ENCODE measurements at places on chromosomes 16 and 17.
A peak's percentile ranks its signal among the peaks of the same experiment; 100 is the strongest.

DNA sequence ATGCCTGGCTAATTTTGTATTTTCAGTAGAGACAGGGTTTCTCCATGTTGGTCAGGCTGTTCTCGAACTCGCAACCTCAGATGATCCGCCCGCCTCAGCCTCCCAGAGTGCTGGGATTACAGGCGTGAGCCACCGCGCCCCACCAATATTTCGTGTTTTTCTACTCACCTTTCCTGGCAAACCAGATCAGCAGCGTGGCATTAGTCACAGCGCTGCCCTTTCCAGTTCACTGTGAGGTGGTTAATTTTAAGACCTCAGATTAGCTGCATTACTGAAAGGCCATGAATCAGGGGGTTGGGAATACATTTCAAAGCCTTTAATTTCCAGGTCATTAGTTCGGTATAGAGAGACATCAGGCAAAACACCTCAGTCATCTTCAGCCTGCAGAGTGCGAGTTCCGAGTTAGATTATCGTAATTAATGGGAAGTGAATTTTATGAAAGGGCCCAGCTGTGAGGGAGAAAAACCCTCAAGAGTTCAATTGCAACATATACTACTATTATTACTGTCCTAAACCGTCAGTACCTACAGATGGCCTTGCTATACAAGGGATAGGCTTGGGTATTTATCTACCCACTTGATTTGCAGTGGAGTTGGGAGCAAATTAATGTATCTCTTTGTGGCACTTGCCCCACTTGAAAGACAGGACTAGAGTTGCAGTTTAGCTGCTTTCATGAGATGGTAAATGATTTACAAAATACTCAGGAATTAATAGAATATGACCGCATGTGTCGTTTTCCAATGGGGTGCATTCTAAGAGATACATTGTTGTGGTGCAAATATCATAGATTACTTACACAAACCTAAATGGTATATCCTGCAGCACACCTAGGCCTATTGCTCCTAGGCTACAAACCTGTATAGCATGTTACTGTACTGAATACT lies 2.1 kb upstream of the USP32 start:
- no peak for DNase-seq

DNA sequence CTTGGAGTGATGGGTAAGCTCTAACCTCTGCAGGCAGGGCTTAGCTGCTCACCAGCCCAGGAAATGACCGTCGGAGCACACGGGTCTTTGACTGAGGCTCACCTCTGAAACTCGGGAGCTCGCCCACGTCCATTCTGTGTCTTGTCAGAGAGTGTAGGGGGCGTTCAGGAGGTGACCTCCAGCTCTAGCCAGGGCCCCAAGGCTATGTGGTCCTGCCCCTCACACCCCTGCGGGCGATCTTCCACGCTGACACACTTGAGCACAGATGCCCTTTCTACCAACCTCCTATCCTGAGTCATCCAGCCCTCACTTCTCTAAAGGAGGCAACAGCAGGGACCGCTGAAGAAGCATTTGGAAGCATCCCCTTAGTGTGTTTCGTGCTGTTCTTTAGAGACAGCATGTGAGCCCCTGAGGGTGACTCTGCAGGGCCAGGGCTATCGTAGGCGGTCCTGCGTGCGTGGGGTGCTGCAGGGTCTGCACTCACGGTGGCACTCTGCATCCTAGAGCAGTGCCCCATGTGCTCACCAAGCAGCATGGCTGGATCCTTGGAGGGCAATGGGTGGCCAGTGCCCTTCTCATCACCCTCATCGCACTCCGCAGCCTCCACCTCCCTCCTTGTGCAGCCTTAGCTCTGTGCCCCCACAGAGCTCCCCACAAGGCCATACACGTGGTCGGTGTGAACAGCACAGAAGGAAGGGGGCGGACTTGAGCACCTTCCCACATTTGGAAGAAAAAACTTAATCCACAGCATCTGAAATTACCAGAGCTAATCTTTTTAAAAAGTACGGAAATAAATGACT lies 33.8 kb downstream of the SLC47A1 start:
- DNase-seq, result peak; percentile 66

- no peak for DNase-seq
Observed at GRCh38 chr16:30870904-30871303, 23.0 kb downstream of the BCL7C start.

DNA sequence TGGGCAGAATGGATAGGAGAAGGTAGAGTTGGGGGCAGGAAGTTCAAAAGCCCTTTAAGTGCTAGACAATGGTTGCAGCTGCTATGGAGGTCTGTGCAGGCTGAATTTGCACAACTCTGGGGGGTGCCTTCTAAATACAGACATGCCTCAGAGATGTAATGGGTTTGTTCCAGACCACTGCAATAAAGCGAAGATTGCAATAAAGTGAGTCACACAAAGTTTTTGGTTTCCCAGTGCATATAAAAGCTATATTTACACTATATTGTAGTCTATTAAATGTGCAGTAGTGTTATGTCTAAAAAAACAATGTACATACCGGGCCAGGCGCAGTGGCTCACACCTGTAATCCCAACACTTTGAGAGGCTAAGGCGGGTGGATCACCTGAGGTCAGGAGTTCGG lies 60.5 kb upstream of the MYOCD start:
- no peak for DNase-seq

DNA sequence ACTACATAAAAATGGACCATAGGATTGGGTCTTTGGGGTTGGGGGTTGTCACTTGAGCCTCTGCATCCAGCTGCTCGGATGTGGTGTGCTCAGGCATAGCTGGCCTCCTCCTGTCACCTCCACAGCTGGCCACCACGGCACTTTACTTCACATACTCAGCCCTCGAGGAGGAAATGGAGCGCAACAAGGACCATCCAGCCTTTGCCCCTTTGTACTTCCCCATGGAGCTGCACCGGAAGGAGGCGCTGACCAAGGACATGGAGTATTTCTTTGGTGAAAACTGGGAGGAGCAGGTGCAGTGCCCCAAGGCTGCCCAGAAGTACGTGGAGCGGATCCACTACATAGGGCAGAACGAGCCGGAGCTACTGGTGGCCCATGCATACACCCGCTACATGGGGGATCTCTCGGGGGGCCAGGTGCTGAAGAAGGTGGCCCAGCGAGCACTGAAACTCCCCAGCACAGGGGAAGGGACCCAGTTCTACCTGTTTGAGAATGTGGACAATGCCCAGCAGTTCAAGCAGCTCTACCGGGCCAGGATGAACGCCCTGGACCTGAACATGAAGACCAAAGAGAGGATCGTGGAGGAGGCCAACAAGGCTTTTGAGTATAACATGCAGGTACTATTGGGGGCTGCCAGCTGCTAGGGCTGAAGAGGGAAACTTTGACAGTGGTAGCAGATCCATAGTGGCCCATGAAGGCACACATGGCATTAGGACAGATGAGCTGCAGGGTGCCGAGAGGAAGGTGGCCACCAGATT lies 30.8 kb downstream of the CDIP1 start:
- no peak for DNase-seq

GRCh38 chr16:68844211-68844564 lies 857 bp downstream of the TANGO6 start:
- no peak for DNase-seq

Data from head of caudate nucleus (tissue), 42 donors.